ENCODE measurements at places on chromosomes 7 and 10.

GRCh38 chr7:101733713-101734475 is 83.5 kb upstream of the CUX1 start:
- DNase-seq, result no peak

DNA sequence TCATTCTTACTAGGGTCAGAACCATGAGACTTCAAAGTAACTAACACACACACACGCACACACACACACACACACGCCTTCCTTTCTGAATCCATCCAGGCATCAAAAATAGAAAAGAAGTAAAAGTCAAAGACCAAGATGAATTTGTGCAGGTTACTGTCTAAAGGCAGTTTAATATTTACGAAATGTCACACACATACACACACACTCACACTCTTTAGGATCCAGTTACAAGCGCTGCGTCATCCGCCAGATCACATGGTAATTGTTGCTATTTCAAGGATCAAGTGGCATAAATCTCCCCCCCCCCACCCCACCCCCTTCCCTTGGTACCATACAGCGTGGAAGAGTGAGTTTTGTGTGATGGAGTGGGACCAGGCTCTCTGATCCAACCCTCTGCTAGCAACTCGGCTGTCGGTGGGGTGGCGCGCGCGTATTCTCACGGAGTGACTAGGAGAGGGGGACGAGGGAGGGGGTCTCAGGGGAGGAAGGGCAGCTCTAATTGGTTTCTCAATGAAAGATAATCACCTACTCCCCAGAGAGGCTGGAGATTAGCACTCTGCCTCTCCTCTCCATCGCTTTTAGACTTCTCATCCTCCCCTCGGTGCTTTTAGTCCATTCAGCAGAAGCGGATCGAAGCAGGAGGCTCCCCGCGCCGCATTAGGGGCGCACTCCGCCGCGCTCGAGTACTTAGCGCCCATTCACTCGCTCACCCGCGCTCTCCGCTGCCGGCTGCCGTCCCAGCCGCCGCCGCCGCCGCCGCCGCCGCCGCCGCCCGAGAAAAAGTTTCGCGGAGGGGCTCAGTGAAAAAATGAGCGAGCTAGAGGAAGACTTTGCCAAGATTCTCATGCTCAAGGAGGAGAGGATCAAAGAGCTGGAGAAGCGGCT is 83.5 kb upstream of the PRKG1 start:
- DNase-seq, result no peak

DNA sequence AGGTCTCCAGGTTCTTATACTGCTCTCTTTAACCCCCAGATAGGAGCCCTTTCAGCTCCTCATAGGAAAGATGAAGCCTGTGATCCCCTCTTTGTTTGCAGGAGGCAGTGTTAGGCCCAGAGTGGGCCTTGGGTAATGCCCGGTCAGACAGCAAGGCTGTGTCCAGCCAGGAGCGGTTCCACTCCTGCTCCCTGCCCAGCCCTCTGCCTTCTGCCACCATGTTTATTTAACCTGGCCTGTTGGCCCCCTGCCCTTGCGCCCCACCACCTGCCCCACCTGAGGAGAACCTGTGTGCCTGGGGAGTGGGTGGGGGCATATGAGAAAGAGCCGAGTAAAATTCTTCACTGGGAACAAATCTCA is 24.3 kb downstream of the CDH23 start:
- no peak for DNase-seq

GRCh38 chr7:150983893-150984368 is 5.8 kb upstream of the KCNH2 start:
- no peak for DNase-seq

DNA sequence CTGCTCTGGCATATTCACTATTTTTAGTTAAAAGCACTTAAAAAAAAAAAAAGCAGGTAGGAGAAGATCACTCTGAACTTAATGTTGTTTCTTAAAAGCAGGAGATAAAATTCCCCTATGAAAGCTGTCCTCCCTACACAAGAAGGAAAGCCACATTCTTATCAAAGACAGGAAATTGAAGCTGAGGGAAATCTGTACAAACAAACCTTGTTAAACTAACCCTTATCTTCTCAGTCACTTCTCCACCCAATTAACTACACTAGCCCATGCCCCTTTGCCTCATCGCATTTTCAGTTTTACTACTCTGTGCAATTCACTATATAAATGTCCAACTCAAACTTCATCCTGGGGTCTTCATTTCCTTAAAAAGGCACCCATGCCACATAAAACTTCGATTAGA is 2.7 kb upstream of the CDCA7L start:
- no peak for DNase-seq

- no peak for DNase-seq
Observed at GRCh38 chr10:99325281-99325680, 3.9 kb upstream of the CNNM1 start.

DNA sequence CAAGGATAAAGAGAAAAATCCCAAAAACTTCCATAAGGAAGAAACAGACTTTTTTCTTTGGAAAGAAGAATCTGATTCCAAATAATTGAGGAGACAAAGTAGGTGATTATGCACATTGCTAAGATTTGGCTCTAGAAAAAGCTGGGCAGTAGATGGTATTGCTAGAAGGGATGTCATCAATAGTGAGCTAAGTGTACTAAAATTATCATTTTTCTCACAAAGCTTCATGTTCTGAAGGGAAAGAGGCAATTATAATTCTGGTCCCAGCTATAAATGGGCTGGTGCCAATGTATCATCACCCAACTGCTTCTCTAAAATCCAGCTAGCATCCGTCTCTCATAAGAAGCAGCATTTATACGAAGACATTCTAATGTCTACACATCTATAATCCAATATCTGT is 23.9 kb downstream of the STEAP1 start:
- DNase-seq, result no peak

DNA sequence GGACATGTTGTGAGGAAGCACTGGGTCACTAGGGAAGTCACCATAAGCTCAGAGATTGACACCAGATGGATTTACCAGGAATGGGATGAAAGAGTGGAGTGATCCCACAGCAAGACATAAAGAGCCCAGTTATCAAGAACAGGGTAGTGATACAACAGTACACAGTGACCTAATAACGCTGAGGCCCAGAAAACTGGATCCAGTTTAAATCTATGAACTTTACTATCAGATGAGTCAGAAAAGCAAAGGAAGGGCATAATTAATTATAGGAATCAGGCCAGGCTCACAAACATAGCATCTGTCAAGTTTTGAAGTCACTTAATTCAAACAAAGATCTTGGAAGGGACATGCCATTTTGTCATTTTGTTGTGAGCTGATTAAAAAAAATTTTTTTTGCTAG is 73.5 kb downstream of the LRRN3 start:
- no peak for DNase-seq

GRCh38 chr10:71878327-71879034 is 27.4 kb upstream of the PSAP start:
- DNase-seq, result no peak

DNA sequence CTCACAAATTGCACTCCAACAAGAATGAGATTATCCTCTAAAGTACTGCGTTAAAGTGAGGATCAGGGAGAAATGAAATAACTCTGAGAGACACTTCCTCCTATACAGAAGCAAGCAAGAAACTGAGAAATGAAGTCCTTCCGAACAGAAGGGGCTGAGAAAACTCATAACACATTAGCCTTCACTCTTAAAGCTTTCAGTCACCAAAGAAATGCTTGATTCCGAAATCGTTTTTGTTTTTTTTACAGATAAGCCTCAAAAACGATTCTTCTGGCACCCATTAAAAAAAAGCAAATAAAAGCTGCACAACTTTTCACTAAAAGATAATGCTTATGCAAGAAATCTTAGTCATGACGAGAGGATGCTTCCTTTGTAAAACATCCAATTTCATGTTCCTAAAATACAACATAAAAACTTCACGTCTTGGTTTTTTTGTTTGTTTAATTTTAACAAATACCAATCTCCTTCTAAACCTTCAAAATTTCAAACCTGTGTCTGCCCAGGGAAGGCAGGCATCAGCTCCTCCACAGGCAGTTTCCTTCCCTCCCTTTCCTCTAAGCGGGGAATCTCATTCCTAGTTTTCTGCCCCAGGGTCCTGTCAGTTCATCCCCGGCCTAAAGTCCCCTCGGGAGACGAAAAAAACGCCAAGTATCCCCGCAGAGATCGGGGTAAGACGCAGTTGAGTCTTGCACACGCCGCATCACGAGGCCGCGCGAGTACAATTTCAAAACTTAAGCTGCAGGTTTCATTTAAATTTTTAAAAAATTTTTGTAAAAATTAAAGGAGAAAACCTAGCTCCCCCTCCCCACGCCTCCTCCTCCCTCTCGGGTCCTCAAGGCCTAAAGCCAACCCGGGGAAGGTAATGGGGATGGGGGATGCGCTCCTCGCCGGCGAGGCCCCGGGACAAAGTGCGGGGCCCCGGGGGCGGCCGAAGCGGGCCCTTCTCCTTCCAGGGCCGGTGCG is 1.1 kb downstream of the BAZ1B start:
- DNase-seq, result no peak

DNA sequence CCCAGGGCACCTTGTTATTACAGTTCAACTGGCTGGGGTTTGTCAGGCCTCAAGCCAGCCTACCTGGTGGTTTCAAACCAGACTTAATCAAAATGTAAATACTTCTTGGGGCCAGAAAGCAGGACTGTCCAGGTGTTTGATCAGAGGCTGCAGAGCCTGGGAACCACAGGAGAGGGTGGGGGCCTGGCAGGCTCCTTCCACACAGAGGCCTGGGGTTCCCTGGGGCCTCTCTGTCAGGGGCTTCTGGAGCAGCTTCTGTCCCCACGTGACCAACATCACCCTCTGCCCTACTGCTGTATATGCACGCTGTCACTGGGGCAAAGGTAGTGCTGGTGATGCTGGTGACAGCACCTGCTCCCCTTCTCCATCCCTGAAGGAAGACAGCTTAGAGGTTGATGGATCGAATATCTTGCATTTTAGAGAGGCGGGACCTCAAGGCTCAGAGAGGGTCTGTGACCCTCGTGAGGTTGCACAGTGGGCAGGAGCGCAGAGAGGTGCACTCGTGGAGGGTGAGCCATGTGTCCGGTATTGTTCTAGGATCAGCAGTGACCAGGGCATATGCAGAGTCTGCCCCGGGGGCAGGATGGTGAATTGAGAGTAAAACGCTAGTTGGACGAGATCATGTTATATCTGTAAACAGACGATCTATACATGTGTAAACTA is 95.4 kb downstream of the GRK5 start:
- no peak for DNase-seq

DNA sequence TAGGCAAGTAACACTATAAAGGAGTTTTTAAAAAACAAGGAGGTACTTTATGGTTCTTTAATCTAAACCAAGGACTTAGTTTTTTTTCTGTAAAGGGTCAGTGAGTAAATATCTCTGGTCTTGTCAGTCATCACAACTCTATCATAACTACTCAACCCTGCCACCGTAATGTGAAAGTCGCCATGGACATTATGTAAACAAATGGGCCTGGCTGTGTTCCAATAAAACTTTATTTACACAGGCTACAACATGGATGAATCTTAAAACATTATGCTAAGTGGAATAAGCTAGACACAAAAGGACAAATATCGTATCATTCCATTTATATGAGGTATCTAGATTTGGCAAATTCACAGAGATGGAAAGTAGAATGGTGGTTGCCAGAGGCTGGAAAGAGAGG is 60.8 kb upstream of the SP4 start:
- DNase-seq, result no peak

DNA sequence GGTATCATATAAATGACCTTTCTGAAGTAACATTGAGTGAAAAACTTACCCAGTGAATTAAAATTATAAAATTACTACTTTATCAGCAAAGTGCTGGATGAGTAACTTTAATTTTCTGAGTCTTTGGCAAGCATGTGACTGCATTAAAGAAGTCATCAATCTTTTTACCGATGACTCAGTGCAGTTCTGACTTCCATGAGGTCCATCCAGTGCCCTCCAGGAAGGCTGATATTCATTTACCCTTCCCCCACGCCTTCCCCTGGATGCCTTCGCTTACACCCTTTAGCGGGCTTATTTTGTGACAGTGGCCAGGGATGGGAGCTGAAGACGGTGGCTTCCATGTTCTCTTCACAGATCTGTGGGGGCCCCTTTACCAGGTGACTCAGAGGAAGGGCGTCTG is 572.9 kb upstream of the PFKP start:
- no peak for DNase-seq

DNA sequence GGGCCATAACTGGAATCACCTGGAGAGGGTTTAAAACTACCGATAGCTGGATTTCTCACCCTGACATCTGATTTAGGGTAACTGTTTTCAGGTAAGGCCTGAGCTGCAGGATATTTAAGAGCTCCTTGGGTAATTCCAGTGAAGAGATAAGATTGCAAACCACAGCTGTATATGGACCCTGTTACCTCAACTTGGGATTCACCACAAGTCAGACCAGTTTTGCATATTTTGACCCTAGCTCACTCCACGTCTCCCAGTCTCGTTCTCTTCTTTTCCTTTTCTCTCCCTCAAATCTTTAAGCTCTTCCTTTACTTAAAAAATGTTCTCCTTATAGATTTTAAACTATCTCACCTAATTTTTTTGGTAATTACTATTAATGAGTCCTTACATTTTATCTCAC is 264.4 kb downstream of the THSD7A start:
- DNase-seq, result no peak

GRCh38 chr10:9243941-9244411 is 1189.5 kb downstream of the GATA3 start:
- DNase-seq, result no peak

DNA sequence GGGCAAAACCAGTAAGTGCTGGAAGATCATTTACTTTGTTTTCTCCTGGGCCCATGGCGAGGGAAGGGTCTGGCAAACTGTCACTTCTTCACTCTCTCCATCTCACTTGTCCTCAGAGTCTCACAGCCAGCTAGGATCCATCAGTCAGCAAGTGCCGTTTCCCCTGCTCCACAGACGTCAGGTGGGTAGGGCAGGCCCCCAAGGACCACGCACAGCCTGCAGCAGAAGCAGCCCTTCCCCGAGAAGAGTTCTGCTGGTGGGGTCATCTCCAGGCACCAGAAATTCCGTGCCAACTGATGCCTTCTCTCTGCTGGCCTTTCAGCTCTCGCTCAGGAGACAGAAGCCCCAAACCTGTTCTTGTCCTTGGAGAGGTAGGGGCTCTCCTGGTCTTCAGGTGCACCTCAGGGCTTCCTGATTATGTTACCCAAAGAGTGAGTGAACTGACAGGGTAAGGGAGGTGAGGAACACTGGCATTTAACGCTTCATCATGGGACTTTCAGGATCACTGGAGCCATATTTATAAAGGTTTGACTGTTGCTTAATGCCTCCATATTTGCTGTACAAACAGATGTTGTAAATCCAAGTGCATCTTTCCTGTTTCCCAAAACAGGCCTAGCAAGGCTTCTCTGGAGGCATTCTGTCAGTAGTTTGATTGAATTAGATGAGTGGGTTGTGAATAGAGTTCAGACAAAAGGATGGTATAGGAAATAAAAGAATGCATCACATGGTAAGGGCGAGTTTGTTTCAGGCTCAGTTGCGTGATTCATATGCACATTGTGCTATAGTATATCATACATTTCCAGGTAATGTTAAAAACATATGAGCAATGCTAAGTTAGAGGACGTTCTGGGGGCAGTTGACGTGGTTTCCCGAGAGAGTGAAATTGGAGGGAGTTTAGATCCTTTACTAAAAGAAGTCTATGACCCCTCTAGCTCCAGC is 13.7 kb upstream of the TSPAN15 start:
- no peak for DNase-seq

GRCh38 chr7:104779888-104780287 is 234.1 kb upstream of the KMT2E start:
- DNase-seq, result no peak

Data from stimulated activated CD8-positive, alpha-beta memory T cell treated with anti-CD3 and anti-CD28 coated beads, Interleukin-4, amount 100 ng/mL, for 1 hour (primary cell).